ENCODE measurements at places on chromosomes 7 and 10.

DNA sequence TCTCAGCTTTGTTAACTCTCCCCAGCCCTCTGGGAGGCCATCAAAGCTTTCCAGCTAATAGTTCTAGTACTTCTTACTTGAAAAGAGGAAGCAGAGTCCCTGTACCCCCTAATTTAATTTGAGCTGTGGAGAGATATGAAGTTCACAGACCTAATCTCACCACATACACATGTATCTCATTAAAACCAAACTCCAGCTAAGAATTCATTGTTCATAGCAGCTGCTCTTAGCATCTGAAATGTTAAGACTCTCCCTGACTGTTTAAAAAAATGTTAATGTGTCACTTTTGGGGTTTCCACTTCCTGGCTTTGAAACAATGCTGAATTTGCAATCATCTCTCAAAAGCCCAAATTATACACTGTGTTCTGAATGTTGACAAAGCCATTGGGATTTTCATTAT is 16.2 kb upstream of the MRC1 start:
- no peak for DNase-seq

DNA sequence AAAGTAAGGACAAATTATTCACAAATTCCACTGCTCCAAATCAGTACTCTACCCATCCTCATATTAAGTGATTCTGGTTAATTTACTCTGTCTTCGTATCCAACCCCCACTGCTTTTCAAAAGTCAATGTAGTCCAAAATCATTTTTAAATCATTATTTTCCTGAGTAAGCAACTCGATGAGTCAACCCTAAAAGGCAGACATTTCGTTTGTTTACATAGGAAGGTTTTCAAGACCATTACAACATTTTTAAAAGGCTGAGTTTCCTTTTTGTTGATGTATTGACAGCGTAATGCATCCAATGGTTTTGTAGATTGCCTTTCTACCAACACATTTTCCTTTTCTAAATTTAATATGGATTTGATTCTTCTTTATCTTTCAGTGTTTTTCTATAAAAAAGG is 523.0 kb upstream of the ANKRD30A start:
- no peak for DNase-seq

- no peak for DNase-seq
Observed at GRCh38 chr7:136150311-136150710, 173.2 kb upstream of the MTPN start.

DNA sequence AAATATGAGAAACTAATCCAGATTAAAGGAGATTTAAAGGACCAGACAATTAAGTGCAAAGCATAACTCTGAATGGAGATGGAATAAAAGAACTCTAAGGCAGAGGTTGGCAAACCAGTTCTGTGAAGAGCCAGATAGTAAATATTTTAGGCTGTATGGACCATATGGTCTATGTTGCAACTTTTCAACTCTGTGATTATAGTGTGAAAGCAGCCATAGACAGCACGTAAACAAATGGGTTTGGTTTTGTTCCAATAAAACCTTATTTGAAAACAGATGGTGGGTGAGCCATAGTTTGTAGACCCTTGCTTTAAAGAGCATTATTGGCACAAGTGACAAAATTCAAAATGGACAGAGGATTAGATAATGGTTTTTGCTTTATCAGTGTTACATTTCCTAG is 884.1 kb downstream of the CCSER2 start:
- DNase-seq = no peak

GRCh38 chr7:70237256-70237655 is 639.0 kb downstream of the AUTS2 start:
- DNase-seq = no peak

DNA sequence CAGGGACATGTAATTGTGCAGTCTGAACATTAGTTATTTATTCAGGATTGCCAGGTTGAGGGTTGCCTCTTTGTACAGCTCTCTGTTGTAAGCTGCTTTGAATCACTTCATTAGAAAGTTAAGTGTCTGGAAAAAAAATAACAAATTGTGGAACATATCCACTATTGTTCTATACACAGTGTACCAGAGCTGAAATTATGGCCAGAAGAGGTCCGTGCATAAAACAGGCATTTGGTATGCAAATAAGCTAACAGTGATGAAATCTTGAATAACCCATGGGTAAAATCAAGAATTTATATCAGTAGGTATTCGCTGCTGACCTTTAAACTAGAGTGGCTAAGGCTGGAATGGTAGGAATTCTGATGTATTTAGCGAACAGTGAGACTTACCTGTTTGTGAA is 152.1 kb downstream of the LHFPL3 start:
- no peak for DNase-seq

- DNase-seq = no peak
Observed at GRCh38 chr10:60040014-60040662, 133.8 kb upstream of the CCDC6 start.

- no peak for DNase-seq
Observed at GRCh38 chr10:72490951-72491350, 134.9 kb downstream of the MICU1 start.
